Left lung (tissue), 14 donors: ENCODE measurements at places on chromosomes 16 and 17. TPM values are rescaled to one million over a fixed set of nuclear protein-coding genes. Genes with fewer than 3 reads are reported as not detected.

The CMIP gene
- 39.4 TPM for polyA plus RNA-seq

The CCDC144A gene
- polyA plus RNA-seq, result 15.3 TPM

The C17orf107 gene
- 1.5 TPM for polyA plus RNA-seq

- no peak for DNase-seq
Observed at GRCh38 chr16:48970216-48970615, 311.4 kb downstream of the CBLN1 start.

- no peak for DNase-seq
Observed at GRCh38 chr16:29231244-29231643, 175.3 kb downstream of the NPIPB11 start.

- no peak for DNase-seq
Observed at GRCh38 chr16:67311607-67312488, 14.7 kb downstream of the KCTD19 start.

GRCh38 chr17:60720763-60721531, 43.3 kb downstream of the BCAS3 start:
- DNase-seq, result no peak

DNA sequence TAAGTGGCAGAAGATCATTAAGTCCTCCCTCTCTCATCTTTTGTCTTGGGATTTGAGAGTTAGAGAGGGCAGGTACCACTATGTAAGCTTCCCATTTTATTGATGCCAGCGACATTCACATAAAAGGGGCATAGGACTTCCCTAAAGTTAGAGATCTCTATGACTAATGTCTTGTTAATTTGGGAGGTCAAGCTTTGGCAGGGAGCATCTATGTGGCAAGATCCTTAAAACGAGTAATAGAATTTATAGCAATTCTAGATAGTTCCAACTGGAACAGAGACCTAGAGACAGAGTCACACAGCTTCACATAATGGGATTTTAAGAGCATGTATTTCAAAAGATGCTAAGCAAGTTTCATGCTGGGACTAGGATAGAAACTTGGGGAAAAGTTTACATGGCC, 308.0 kb downstream of the MAP2K6 start:
- no peak for DNase-seq
